ENCODE measurements at places on chromosomes 2 and 18.

- no peak for DNase-seq
Observed at GRCh38 chr2:14297906-14298305, 334.6 kb upstream of the LRATD1 start.

DNA sequence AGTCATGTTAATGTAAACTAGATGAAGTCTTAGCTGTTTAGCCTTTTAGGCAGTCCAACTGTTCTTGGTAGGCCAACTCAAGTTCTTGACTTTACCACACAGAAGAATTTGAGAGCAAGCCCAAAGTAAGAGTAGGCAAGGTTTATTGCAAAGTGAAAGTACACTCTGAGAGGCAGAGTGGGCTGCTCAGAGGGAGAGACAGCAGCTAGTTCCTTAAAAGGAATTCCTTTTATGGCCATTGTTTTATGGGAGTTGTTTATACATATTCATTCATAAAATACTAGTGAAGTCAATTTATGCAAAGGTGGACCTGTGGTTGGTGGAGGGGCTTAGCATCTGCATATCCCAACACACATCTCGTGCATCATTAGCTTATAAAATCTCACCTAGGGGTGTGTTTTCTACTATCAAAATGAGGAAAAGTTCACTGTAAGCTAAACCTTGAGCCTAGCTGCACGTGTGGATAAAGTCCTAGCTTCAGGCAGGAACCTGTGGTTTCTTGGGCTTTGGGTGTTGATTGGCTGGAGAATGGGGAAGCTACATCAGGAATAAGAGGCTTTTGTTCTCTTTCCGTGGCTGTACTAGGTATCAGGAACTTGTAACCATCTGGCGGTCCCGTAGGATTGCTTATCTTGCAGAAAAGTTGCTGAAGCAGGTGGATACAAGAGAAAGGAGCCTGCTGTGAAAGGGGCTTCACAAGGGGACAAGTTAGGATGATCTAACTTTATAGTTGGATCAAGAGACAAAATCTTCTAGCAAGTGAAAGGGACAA, 110.4 kb upstream of the GULP1 start:
- DNase-seq, result no peak

- DNase-seq, result peak; percentile 9
Observed at GRCh38 chr2:166381-166780, 97.5 kb downstream of the SH3YL1 start.

GRCh38 chr2:149170156-149170555, 131.7 kb downstream of the LYPD6B start:
- no peak for DNase-seq

DNA sequence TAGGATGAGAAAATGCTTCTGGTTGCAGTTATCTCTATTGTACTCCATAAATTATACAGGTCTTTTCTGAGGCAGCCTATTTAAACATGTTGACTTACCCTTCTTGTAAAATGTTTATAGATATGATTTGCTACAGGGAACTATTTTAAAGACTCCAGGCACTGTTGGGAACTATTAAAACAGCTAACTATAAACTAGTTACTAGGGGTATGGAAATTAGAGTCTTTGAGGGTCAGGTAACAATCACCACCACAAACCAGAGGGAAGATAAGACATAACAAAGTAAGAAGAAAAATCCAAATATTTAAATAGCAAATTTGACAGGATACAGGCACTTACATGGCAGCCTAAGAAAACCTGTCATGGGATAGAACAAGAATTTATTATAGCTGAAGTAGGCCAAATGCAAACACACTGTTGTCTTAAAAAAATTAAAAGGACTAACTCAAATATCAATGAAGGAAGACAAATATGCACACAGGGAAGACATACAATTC, 251.0 kb upstream of the CWC22 start:
- no peak for DNase-seq

DNA sequence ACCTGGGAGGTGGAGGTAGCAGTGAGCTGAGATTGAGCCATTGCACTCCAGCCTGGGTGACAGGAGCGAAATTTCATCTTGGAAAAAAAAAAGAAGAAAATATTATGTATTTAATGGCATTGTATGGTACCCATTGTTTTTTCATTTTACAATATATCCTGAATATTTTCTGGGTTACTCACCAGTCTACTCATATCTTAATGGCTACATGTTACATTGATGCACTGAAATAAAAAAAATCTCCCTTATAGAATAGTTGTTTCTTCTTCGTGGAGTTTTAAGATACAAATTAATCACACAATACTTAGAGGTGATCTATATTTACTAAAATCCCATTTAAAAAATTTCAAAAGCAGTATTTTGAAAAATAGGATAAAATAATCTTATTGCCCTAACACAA, 66.3 kb upstream of the XPO1 start:
- DNase-seq, result no peak

DNA sequence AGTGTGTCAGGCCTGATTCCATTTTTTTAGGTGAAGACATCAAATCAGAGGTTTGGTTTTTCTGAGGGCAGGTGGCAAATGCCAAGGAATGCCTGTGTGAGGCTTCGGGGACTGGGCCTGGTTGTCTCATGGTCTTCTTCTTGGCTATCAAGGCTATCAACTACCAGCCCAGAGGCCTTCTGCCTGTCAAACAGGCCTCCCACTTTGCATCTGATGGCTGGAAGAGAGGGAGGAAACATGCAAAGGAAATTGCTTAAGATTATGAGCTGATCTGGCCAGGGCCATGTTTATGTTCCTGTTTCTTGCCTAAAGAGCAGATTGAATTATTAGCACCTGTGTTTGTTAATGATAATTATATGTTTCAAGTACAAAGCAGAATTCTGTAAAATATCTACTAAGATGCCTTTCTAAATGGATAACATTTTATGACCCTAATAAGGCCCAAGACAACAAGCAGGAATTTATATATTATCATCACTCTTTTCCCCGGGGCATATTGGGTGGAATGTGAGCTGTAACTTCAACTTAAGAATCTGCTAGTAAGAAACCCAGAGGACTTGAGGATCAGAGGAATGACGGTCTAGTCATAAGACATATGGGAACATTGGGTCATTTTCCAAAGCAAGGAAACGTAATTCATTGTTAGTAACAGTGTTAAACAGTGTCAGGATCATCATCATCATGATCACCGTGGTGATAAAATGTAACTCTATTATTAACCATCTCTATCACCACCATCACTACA, 123.2 kb downstream of the LYPD6B start:
- DNase-seq, result peak; percentile 3

- no peak for DNase-seq
Observed at GRCh38 chr2:233025706-233026105, 6.8 kb upstream of the NEU2 start.

DNA sequence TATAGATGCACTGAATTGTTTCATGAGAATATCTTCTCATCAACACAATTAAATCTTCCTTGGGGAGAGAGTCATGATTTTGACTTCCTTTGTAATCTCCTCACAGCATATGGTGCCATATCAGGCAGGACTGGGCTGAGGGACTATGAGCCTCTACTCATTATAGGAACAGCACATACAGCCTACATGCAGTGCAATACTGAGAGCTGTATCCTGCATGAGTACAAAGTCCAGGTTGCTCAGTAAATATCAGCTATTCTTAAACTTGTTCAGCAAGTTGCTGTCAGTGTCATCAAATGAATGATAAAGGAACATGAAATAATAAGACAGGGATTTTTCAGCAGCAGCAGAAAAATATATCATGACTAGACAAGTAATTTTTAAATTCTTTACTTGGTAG, 10.8 kb downstream of the DLGAP1 start:
- no peak for DNase-seq

DNA sequence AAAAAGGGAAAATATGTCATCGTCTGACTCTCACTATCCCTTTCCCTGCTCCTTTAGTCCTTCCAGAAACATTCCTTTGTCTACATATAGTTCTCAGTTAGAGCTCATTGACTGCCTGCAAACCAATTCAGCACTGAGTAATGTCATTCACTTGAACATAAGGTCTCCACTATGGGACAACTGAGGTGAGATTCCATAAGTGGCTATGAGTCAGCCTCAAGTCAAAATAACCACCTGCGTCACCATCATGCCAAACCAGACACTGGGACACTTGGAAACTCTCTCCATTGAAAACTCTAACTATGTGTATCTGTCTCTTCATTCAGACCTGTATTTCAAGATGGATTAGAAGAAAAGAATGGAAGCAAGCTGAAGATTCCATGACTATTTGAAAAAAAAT, 878.0 kb upstream of the PIK3C3 start:
- DNase-seq, result no peak

DNA sequence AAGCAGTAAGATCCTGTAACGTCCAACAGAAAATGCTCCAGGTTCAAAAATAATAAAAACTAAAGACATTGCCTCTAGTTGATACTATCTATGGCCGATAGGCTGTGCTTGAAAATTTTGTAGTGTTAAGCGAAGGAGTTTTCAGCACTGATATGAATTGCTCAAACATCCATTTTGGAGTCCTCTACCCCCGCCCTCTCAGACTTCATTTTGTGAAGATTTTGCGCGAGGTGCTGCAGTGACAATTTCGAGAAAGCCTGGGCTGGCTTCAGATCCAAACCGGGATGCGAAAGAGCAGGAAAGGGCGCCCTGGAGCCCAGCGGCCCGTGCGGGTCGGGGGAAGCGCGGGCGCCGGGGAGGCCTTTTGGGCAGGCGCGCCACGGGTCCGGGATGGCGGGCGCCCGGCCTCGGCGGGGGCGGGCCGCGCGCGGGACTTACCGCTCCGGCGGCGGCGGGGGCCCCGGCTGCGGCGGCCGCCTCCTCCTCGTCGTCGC, 1.8 kb downstream of the SP3 start:
- DNase-seq, result peak; percentile 78

- no peak for DNase-seq
Observed at GRCh38 chr2:140814141-140814540, 1316.7 kb downstream of the LRP1B start.

DNA sequence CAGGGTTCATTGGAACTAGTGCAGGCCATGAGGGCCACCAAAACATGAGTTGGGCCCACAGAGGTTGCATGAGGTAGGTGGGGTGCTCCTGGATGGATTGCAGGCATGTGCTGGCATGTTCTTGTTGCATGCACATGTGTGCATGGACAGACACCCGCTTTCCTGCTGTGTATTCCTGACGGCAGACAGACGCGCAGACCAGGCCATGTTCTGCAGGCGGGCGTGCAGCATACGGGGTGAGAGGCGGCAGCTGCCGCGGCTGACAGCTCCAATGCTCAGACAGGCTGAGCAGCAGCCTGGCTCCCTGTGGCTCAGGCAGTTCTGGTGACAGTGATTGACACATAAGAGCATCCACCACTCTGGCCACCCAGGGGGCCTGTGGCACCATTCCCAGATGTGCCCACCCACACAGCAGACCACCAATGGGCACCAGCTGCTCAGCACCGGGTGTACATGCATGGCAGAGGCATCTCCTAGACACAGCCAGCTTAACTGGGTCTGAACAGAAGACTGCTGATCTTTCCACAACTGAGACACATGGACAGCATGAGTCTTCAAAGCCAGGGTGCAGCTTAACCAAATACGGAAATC, 21.2 kb downstream of the HS1BP3 start:
- no peak for DNase-seq

GRCh38 chr18:63216516-63217311, 102.9 kb downstream of the BCL2 start:
- DNase-seq, result peak; percentile 51

DNA sequence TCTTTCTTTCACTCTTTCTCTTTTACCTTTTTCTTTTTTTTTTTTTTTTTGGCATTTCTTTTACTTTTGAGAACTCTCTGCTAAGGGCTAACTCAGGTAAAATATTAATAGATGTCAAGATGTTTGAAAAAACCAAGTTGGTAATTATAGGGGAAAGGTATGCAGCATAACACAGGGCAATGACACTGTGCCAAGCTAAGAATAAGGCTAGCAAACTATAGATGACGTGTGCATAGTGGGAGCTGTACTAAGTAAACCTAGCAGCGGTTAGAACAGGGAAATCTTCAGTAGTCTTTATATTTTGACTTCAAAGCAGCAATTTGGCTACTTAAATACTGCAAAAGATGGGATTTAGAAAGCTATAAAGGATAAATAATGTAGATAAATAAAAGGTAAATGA, 415.4 kb upstream of the RGPD4 start:
- no peak for DNase-seq

DNA sequence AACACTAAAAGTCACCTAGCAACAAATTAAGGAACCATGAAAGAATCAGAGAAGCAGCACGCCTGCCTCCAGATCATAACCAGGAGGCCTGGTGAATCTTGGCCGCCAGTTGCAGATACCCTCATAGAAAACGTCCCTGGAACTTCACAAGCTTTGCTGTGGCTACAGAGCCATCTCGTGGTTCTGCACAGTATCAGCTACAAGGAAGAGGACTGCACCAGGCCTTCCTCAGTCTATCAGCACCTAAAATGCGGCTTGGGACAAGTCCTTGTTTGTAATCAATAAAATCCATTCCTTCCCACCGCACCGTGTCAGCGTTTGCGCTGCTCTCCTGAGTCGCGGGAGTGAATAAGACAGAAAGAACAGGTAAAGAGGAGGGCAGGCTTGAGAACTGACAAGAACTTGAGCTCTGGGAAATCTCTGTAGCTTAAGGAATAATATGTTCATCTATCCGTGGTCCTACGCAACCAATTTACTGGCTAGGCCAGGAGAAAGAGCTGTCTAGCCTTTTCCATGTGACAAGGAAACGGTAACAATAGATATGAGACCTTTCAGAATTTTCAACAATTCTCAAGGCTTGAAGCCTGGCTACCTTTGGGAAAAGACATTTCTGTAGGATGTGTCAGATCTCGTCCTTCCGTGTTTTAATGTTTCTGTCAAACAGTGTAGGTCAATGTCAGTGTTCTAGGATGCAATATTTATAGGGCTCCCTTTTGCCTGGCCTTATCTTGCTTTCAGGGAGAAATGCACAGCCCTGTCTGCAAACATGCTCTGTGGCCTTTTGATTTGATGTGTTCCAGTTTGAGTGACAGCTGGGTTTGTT, 128.5 kb upstream of the RAB12 start:
- DNase-seq, result no peak

DNA sequence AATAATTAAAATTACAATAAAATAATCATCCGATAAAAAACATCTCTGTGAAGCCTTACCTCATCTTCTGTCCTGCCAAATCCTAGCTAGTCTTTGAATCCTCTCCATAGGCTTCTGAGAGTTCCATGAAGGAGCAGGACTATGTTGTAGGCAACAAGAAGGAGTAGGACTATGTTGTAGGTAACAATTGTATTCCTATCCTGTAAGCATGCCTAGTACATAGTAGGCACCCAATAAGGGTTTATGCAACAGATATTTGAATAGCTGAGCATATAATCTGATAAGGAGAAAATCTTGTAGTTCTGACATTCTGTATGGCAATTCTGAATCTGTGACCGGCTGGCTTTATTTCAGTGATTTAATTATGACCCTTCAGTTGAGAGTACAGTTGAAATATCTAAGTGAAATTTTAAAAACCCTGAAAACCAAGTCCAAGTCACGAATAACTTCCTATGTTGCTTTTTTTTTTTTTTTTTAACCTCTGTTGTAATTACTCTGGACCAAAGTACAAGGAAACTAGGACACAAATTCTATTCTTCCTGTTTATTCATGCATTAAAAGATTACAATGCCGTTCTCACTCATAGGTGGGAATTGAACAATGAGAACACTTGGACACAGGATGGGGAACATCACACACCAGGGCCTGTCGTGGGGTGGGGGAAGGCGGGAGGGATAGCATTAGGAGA, 27.8 kb downstream of the VWA3B start:
- DNase-seq, result no peak

- DNase-seq, result no peak
Observed at GRCh38 chr18:34786162-34786741, 76.2 kb downstream of the DTNA start.

- DNase-seq, result no peak
Observed at GRCh38 chr18:68314403-68314802, 400.5 kb downstream of the TMX3 start.

Data from CD4-positive, alpha-beta T cell treated with Interleukin-21 for 1 hour (primary cell).